ENCODE measurements at places on chromosomes 5 and 9. TPM values are rescaled to one million over a fixed set of nuclear protein-coding genes. Genes with fewer than 3 reads are reported as not detected.
A peak's percentile ranks its signal among the peaks of the same experiment; 100 is the strongest.

GRCh38 chr9:15308511-15308910, 1.5 kb upstream of the TTC39B start:
- no peak for DNase-seq
- no peak overlapping the region for H3K4me3 ChIP-seq
- H3K4me1 ChIP-seq, result no peaks in the 10 kb centered on the region
- no peaks in the 10 kb centered on the region for H3K36me3 ChIP-seq
- H3K27ac ChIP-seq, result no peak overlapping the region
- H3K27me3 ChIP-seq, result no peaks in the 10 kb centered on the region

DNA sequence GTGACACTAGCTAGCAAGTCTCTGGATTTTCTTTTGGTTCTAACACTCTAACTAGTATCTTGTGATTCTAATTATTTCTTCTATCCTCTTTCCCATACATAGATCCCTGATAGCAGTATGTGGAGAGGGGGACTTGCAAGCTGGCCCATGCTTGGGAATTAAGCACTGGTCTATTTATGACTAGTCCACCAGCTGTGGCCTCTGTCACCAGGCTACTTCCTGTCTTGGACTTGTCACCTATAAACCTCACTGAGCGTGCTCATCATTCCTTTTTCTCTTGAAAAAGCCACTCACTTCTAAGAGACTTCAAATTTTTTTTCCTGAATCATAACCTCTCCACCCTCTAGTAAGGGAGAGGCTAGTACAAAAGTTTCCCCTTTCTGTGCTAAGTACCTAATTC, 32.3 kb upstream of the MAMDC2 start:
- peak overlapping the region; percentile 68 for H3K27ac ChIP-seq
- H3K36me3 ChIP-seq, result no peaks in the 10 kb centered on the region
- H3K4me3 ChIP-seq, result no peak overlapping the region
- no peak for DNase-seq
- H3K27me3 ChIP-seq, result no peaks in the 10 kb centered on the region
- no peaks in the 10 kb centered on the region for H3K4me1 ChIP-seq

DNA sequence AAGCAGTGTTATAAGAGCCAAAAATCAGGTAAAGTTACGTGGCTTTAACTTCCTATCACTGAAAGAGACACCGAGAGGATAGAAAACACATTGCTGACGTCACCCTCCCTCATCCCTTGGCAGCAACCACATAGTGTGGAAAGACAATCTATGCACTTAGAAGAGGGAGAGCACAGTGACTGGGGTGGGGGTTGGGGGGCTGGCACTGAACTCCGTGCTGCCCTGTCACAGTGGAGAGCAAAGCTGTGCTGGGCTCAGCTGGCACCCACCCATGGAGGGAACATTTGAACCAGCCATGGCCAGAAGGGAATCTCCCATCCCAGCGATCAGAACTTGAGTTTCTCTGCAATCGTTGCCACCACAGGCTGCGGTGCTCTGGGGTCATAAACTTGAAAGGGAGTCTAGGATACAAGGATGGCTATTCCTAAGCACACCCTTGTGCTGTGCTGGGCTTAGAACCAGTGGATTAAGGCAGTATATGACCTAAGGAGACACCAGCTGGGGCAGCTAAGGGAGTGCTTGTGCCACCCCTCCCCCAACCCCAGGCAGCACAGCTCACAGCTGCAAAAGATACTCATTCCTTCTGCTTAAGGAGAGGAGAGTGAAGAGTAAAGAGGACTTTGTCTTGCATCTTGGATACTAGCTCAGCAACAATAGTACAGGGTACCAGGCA, 73.4 kb downstream of the KIAA0825 start:
- H3K4me1 ChIP-seq, result no peaks in the 10 kb centered on the region
- DNase-seq, result no peak
- no peaks in the 10 kb centered on the region for H3K27me3 ChIP-seq
- H3K36me3 ChIP-seq, result no peaks in the 10 kb centered on the region

DNA sequence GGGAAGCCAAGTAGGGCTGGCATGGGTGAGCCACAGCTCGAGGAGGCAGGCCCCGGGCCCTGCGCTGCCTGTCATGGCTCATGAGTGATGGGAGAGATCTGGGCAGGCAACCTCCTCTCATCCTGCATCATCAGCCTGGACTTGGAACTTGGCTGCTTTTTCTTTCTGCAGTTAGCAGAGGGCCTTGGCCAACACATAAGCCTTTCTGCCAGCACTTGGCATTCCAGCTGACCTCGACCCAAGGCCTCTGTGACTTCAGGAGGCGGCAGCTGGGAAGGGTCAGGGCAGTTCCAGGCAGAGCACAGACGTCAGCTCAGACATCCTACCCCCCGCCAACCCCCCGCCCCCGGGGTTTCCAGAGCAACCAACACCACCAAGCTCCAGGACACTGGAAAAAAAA, 7.6 kb downstream of the S1PR3 start:
- H3K36me3 ChIP-seq, result no peaks in the 10 kb centered on the region
- no peaks in the 10 kb centered on the region for H3K27me3 ChIP-seq
- peak overlapping the region; percentile 66 for H3K27ac ChIP-seq
- peaks cover 11% of the 10 kb centered on the region for H3K4me1 ChIP-seq

DNA sequence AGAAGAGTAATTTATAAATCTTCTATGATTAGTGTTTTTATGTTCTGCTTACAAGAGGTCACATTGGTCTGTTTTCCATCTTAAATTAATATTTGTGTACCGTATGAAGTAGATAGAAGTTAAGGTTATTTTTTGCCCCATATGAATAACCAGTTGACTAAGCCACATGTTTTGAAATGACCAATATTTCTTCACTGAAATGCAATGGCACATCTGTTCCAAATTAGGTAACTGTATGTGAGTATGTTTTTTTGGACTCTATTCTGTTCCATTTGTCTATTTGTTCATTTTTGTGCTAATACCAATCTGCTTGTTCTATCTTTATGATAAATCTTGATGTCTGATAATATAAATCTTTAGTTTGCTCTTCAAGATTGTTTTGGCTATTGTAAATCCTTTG, 17.7 kb downstream of the JAK2 start:
- no peak overlapping the region for H3K27ac ChIP-seq
- no peaks in the 10 kb centered on the region for H3K27me3 ChIP-seq
- H3K4me1 ChIP-seq, result no peaks in the 10 kb centered on the region
- DNase-seq, result no peak

GRCh38 chr5:148841519-148841918, 15.1 kb downstream of the ADRB2 start:
- H3K4me3 ChIP-seq, result no peak overlapping the region
- no peak for DNase-seq
- no peaks in the 10 kb centered on the region for H3K36me3 ChIP-seq
- H3K27me3 ChIP-seq, result no peaks in the 10 kb centered on the region

GRCh38 chr5:156380848-156381247, 53.9 kb downstream of the SGCD start:
- DNase-seq, result no peak
- H3K4me1 ChIP-seq, result no peaks in the 10 kb centered on the region
- no peak overlapping the region for H3K27ac ChIP-seq
- no peaks in the 10 kb centered on the region for H3K27me3 ChIP-seq
- no peak overlapping the region for H3K4me3 ChIP-seq

- DNase-seq, result no peak
- H3K4me3 ChIP-seq, result no peak overlapping the region
- no peaks in the 10 kb centered on the region for H3K4me1 ChIP-seq
- H3K27me3 ChIP-seq, result no peaks in the 10 kb centered on the region
- no peaks in the 10 kb centered on the region for H3K36me3 ChIP-seq
- H3K27ac ChIP-seq, result peak overlapping the region; percentile 64
Measured at GRCh38 chr9:16070455-16071145, 517.8 kb downstream of the CCDC171 start.

- H3K27me3 ChIP-seq, result no peaks in the 10 kb centered on the region
- no peak for DNase-seq
- no peak overlapping the region for H3K4me3 ChIP-seq
- peak overlapping the region; percentile 25 for H3K27ac ChIP-seq
Measured at GRCh38 chr5:54601411-54602230, 84.1 kb downstream of the SNX18 start.

DNA sequence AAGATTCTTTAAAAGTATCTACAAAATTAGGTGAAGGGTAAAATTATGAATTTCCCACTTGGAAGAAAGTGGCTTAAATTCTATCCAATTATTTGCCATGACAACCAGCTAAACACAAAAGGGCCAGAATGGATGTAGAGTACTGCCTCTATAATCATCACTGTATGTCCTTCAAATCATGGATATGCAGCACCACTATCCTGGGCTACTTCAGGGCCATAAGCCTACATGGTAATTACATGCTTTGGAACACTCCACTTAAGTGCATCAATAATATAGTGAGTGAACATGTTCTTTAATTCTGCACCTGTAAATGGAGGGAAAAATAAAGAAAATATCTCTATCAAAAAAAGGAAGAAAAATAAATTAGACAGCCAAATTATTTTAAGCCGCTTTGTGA, 575.2 kb downstream of the ISL1 start:
- H3K27ac ChIP-seq, result no peak overlapping the region
- peaks cover 4% of the 10 kb centered on the region for H3K27me3 ChIP-seq
- no peaks in the 10 kb centered on the region for H3K36me3 ChIP-seq
- no peak for DNase-seq
- no peaks in the 10 kb centered on the region for H3K4me1 ChIP-seq

DNA sequence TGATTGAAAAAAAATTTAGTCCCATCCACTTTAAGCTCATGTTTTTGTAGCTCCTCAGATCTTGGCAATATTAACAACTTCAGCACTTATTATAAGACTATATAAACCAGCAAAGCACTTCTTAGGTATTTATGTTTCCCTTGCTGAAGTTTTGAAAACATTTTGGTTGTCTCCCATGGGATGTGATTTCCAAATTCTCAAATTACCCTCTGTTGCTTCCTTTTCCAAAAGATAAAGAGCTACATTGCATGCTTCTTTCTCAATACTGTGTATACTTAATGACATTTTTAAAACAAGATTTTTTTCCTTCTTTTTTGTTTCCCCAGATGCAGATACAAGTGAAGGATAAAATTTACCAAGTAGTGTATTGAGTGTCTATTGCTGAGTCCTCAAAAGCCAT, 567.1 kb downstream of the CSNK1G3 start:
- no peaks in the 10 kb centered on the region for H3K36me3 ChIP-seq
- DNase-seq, result no peak
- H3K4me1 ChIP-seq, result no peaks in the 10 kb centered on the region

DNA sequence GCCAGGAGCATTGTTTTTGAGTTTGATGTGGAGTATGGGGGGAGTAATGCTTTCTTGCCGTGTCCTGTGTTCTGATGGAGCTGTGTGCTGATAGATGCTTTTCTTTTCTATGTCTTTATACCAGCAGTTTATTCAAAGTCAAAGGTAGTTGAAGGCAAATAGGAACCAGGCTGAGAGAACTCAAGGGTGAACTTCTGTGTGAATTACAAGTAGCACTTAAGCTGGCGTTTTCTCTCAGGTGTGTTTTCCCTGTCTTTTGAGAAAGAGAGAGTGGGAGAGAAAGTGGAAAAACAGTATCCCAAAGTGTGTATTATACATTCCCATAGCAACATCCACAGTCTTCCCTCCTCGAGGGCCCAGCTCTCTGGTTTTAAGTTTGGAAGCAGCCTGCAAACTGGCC, 1.5 kb downstream of the TNFAIP8 start:
- no peaks in the 10 kb centered on the region for H3K36me3 ChIP-seq
- H3K4me3 ChIP-seq, result no peak overlapping the region
- DNase-seq, result no peak
- H3K27me3 ChIP-seq, result no peaks in the 10 kb centered on the region
- peaks cover 9% of the 10 kb centered on the region for H3K4me1 ChIP-seq

DNA sequence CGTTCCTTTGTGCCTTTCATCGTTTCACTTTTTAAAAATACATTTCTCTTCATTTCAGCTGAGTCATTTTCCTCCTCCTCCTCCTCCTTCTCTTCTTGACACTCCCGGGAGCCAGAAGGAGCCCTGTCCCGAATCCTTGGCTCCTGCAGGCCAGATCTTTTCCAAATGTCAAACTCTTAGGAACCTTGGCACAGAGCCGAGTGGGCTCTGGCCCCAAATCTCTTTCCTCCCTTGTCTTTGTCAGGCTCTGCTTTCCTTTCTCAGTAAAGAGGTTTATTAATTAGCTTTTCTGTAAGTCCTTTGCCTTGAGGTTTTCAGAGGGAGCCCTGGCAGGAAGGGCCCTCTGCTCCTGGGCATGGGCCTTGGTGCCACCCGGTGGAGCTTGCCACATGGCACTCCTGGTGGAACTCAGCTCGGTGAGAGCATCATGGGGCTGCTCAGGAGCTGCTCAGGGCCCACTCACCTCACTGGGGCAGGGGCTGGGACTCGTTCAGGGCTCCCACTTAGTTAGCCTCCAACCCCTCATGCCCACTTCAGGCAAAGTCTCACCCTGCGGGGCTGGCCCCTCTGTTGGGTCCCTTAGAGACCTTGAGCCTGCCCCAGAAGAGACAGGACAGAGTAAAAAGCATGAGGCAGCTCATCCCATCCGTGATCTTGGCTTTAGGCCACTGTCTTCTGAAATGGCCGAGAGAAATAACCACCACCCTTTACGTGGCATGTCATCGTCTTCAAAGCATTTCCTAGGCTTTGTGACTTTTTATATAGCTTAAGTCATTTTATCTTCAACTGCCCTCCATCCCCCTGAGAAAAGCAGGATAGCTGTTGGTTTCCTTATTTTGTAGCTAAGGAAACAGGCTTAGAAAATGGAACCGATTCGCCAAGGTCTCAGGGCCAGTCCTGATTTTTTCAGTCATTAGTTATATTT, 17.1 kb downstream of the STC2 start:
- no peak overlapping the region for H3K4me3 ChIP-seq
- H3K36me3 ChIP-seq, result no peaks in the 10 kb centered on the region
- DNase-seq, result no peak
- H3K27ac ChIP-seq, result peak overlapping the region; percentile 15
- no peaks in the 10 kb centered on the region for H3K27me3 ChIP-seq

DNA sequence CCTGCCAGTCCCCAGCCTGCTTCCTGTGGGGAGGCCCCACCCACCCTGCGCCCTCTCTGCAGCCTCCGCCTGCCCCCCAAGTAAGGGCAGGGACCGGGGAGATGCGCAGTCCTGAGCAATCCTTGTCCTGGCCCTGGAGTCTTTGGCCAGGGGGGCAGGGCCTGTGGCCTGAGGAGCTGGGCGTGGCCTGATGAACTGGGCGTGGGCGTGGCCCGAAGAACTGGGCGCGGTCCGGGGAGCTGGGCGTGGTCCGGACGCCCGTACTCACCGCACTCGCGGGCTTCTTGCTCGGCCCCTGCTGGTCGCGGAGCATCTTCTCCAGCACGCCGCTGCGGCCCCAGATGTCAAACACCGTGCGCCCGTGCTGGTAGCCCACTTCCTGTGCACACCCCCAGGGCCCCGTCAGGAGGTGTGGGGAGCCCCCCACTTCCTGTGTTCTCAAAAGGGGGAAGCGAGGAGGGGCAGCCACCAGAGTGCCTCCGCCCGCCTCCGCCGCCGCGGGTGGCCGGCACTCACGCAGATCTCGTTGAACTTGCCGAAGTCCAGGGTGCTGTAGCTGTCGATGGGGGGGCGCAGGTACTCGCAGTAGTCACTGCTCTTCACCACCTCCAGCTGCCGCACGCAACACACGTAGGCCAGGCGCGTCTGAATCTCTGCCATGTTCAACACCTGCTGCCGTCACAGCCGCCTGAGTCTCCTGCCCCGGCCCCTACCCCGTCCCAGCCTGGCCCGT, 2.7 kb upstream of the NSMF start:
- peak; percentile 34 for DNase-seq
- no peaks in the 10 kb centered on the region for H3K27me3 ChIP-seq
- no peaks in the 10 kb centered on the region for H3K36me3 ChIP-seq

C7 gene
- total RNA-seq, result 576 TPM

BASP1 gene
- 26.5 TPM for total RNA-seq

CCNJL gene
- total RNA-seq, result not detected

UBE2QL1 gene
- 0.90 TPM for total RNA-seq

KIF24 gene
- 1.2 TPM for total RNA-seq

IL4 gene
- total RNA-seq, result not detected
